Activated CD8-positive, alpha-beta memory T cell treated with anti-CD3 and anti-CD28 coated beads for 1 hour (primary cell): ENCODE measurements at places on chromosomes 5 and 9.
A peak's percentile ranks its signal among the peaks of the same experiment; 100 is the strongest.

GRCh38 chr5:50923768-50924494 lies 257.5 kb downstream of the PARP8 start:
- no peak for DNase-seq

GRCh38 chr9:37999588-38000189 lies 69.3 kb downstream of the SHB start:
- DNase-seq = no peak

- no peak for DNase-seq
Observed at GRCh38 chr9:136455043-136456002, 15.7 kb upstream of the INPP5E start.

- DNase-seq = no peak
Observed at GRCh38 chr5:45578270-45578669, 117.9 kb downstream of the HCN1 start.

DNA sequence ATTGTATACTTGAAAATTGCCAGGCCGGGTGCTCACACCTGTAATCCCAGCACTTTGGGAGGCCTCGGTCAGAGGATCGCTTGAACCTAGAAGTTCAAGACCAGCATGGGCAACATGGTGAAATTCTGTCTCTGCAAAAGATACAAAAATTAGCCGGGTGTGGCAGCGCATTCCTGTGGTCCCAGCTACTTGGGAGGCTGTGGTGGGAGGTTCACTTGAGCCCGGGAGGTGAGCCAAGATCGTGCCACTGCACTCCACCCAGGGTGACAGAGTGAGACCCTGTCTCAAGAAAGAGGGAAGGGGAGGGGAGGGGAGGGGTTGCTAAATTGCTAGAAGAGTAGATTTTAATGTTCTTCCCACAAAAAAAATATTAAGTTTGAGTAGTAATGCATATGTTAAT lies 53.2 kb downstream of the FNBP1 start:
- DNase-seq = no peak

- DNase-seq = no peak
Observed at GRCh38 chr5:123283499-123283898, 139.7 kb downstream of the CEP120 start.

GRCh38 chr9:99808454-99808853 lies 13.2 kb upstream of the NR4A3 start:
- DNase-seq = no peak

- no peak for DNase-seq
Observed at GRCh38 chr5:175814691-175815090, 56.7 kb upstream of the CPLX2 start.

DNA sequence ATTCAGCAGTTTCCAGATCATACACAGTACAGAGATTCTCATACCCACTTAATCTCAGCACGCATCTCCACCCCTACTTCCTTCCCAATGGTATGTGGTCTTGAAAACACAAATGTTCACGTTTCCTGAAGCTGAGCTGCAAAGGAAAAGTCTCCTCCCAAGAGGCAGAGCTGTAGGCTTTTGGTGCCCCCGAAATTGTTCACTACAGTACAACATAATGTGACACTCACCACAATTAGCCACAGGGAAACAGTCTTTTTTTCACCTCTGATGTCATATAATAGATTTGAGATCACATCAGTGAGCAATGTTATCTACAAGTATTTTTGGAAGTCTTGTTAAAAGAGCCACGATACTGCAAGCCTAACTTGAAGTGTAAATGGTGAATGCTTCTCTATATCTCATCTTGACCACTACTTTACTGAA lies 40.2 kb downstream of the NFIB start:
- DNase-seq = no peak

- DNase-seq = no peak
Observed at GRCh38 chr5:94908889-94909480, 290.5 kb downstream of the SLF1 start.

DNA sequence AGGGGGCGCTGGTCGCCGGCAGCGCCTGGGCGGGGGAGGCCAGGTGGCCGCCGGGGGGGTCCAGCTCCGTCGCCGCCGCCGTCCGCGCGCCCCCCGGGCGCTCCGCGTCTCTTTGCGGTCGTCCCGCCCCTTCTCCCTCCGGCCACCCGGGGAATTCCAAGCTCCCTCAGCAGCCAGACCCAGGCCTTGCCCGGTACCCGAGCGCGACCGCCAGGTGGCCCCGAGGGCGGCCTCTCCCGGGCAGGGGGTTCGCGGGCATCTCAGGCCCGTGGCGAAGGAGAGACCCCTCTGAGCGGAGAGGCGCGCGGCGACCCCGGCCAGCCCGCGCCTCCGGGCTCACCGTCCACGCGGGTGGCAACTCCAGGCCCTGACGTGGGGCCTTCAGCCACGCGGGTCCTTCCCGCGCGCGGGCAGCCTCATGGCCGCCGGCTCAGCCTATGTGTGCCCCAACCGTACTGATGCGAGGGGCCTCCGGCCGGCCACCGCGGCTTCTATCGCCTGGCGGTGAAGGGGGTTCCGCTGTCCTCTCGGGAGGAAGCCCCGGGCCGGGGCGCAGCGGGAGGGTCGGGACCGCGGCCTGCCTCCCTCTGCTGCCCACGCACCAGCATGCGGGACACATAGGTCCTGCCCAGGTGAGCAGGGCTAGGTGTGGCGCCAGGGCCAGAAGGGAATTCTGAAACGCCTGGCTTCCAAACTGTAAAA lies 529 bp upstream of the NRARP start:
- DNase-seq = no peak

DNA sequence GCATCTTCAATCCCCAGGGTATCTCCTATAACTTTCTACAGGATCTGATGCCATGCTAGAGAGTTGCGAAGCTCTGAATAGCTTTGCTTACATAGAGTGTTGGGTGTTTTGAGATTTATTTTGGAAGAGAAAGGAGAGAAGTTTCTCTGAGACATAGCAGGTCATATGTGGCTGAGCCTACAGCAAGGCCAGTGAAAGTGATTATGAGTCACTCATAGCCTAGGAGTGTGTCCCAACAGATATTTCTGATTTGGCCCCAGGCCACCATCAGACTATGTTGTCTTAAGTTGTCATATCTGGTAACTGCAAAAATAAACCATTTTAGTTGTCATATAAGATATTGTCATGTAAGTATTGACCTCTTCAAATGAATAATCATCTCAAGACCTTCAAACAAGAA lies 132.0 kb upstream of the RAI14 start:
- no peak for DNase-seq

GRCh38 chr9:21688108-21689102 lies 114.0 kb upstream of the MTAP start:
- no peak for DNase-seq

DNA sequence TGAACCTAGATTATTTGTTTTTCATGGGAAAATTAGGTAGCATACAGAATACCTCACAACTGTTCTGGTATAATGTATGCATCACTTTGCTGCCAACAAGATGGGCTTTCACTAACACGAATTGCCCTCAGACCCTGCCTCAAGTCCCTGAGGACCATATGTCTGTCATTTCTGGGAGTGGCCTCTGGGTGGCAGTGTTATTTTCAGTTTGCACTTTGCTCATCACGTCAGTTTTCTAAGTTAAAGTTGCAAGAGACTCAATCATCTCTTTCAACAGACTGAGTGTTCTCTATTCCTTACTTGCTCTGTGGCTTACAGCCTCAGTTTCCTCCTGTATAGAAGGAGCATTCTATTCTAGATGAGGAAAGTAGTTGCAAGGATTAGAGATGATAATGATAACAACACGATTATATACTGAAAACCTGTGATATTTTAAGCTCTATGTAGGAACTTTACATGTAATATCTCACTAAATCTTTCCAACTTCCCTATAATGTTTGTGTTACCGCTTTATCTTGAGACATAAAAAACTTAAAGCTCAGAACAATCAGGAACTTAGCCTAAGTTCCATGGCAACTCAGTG lies 55.7 kb downstream of the TSSK1B start:
- peak; percentile 22 for DNase-seq

- no peak for DNase-seq
Observed at GRCh38 chr9:117696154-117696553, 8.0 kb upstream of the TLR4 start.

DNA sequence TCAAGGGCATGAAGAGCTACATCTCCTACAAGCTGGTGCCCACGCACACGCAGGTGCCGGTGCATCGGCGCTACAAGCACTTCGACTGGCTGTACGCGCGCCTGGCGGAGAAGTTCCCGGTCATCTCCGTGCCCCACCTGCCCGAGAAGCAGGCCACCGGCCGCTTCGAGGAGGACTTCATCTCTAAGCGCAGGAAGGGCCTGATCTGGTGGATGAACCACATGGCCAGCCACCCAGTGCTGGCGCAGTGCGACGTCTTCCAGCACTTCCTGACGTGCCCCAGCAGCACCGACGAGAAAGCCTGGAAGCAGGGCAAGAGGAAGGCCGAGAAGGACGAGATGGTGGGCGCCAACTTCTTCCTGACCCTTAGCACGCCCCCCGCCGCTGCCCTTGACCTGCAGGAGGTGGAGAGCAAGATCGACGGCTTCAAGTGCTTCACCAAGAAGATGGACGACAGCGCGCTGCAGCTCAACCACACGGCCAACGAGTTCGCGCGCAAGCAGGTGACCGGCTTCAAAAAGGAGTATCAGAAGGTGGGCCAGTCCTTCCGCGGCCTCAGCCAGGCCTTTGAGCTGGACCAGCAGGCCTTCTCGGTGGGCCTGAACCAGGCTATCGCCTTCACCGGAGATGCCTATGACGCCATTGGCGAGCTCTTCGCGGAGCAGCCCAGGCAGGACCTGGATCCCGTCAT lies 1.4 kb downstream of the SNX18 start:
- DNase-seq = no peak

DNA sequence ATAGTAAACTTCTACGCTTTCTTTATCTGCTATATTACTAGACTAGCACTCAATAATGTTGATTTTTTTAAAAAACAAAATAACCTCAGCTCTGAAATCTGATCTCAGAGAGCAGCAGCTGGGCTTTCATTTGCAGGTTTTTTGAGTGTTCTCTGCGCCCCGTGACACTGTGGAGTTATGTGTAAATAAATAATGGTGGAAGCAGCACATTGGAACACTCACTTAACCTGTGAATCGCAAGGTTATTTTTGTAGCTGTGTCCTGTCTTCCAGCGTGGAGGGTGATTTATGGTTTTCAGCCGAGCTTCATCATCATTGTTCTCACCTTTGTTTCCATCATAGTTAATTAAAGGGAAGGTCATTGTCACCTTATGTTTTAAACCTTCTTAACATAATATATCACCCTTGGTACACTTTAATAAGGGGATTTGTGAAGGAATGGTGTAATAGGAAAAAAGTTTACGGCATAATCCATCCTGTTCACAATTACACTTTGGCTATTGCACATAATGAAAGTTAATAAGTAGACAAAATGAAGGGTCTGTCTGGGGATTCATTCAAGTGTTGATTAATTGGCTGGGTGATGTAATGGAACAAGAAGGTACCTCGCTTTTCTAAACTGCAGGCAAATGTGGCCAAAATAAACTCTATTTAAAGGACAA lies 493.3 kb upstream of the ADAMTS16 start:
- no peak for DNase-seq

DNA sequence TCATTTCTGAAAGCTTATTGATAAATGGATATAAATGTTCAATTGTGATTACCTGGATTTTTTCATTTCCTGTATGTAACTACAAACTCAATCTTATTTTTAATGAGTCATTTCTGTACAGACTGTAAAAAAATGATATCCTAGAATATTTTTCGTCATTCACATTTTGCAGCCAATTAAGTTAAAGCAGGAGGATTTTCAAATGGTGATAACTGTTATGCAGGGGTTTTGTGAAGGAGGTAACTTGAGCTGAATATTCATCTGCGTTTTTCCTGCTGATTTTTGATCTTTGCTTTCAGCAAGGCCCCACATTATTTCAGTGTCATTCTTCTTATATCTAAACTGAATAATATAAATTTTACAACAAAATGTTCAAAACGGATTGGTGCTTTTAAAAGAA lies 74.1 kb downstream of the SLF1 start:
- DNase-seq = no peak

DNA sequence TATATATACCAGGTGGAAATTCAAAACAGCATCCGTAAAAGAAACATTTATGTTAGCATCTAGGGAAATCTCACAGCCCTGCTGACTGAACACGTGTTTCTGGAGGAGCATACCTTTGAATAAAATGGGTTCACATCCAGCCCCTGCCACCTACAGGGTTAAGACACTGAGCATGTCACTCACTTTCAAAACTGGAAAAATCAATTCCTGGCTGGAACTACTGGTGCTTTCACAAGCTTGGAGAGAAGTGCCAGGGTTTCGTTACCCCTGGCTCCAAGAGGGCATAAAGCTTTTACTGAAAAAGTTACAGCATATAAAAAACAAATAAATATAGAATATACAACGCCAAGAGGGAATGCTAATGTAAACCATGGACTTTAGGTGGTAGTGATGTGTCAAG lies 48.0 kb downstream of the SERINC5 start:
- no peak for DNase-seq

DNA sequence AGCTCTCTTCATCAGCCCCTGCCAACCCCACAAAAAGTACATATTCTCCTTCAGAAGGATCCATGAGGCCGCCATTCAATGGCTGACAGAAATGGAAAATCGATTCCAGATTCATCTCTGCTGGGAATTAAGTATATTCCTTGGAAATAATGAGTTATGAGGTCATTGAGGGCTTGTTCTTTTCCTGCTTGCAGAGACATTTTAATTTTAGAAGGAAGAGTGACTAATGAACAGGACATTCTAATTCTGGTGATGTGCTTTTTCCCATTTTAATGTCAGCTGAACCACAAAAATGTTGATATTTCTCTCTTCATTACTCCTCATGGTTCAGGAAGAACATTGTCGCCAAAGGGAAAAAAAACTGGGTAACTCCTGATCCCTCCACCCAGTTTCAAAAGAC lies 314.0 kb downstream of the PIK3R1 start:
- DNase-seq = no peak

- no peak for DNase-seq
Observed at GRCh38 chr9:12785260-12785770, 10.5 kb downstream of the LURAP1L start.

- DNase-seq = no peak
Observed at GRCh38 chr5:139012176-139012575, 137.0 kb upstream of the LRRTM2 start.

DNA sequence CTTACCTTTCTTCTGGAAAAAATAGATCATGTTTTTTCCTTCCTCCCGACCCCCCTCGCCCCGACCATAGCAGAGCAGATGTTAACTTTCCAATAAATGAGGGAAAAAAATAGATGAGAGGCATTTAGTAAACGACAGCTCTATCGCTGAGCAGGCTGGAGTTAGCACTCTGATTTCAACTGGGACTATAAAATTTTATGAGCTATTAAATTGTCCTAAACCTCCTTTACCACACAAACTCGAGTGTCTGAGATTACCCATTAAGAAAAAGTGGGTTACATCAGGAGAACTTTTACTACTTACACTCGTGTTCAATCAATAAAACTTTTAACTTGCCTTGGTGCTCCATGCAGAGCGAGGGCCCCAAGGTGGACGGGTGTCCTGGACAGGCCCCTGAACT lies 59.8 kb upstream of the RNU6ATAC start:
- DNase-seq = no peak
